ENCODE measurements at places on chromosomes 16 and 17.

GRCh38 chr17:7223375-7223774, 3.6 kb downstream of the ACADVL start:
- DNase-seq, result no peak

DNA sequence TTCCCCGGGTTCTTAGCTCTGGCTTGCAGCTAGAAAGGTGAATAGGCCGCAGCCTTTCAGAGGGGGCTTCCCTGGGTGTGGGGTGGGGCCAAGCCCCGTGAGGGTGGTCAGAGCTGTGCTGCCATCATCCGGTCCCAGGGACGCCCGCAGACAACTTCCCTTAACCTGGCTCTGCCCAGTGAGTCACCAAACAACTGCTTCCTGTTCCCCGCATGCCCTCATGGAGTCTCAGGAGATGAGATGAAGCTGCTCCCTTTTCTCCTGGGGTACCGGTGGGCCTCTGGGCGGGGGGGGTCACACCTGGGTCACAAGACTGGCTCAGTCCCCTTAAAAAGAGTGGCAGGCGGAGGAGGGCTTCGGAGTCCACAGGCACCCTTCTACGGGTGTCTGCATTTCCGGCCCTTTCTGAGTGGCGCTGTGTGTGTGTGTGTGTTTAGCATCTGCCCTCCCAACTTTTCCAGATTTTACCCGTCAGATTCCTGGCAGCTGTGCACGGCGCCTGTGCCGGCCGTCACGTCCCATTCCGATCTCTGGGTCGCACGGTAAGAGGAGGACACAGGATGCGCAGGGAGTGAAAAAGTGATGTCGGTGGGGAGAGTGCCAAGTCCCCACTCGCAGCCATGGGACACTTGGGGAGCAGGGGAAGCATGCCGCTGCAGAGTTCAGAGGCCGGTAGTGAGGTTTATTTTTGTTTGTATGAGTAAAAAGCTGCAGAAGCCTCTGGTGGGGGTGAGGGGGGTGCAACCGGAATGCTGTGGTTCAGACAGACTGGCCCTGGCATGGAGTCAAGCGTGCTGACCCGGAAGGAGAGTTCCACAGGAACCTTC, 16.8 kb downstream of the HIC1 start:
- DNase-seq, result no peak

DNA sequence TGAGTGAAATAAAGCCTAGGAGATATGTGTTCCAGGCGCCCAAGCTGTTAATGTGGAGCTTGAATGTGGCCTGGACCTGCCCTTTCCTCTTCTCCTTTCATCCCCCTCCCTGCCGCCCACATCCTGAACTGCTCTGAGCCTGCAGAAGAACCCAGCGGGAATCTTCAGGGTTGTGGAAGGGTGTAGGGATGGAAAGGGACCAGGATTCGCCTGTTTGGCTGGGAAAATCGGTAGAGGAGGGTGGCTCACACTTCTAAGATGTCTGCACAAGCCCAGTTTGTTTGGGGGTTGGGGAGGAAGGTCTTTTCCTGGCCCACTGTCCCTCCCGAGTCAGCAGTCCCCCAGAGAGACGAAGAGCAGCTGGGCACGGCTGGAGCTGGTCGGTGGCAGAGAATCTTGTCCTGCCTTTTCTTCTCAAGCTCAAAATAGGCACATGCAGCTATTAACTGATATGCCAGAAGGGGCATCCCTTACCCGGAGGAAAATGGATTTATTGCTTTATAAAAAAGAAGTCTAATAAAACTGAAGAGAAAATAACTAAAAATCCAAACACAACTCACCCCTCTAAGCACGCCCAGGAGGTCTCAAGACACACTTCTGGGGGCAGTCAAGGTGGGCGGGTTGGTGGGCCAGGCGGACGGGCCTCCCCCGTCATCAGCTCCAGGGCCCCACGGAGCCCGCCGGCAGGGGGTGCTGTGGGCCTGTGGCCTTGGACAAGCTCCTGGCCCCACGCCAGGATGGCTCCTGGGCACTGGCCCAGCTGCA, 11.5 kb upstream of the PITPNA start:
- no peak for DNase-seq

DNA sequence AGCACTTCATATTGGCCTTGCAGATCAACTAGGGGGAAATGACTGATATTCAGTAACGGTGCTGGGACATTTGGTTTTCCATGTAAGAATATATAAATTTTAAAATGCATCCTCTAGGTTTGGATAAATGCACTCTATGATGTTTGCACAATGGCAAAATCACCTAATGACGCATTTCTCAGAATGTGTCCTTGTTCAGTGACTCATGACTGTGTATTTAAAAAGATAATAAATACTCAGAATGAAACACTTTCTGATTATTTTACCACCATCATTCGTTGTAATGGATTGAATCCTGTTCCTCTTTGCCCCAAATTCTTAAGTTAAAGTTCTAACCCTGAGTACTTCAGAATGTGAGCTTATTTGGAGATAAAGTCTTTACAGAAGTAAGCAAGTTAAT, 17.2 kb upstream of the ADGRG1 start:
- DNase-seq, result no peak

GRCh38 chr17:11598274-11599221, at the start of gene DNAH9:
DNAH9 (plus strand) TSS chr17:11598470; CDS start chr17:11598499, 29 bp downstream.
- peak; percentile 93 for DNase-seq

- no peak for DNase-seq
Measured at GRCh38 chr16:4217204-4218131, 24.4 kb downstream of the SRL start.

- DNase-seq, result no peak
Measured at GRCh38 chr17:69086641-69087040, 25.9 kb upstream of the ABCA9 start.

- DNase-seq, result no peak
Measured at GRCh38 chr16:66619534-66620428, 15.3 kb downstream of the CMTM3 start.

All from type B pancreatic cell (in vitro differentiated cells).